Right cardiac atrium (tissue), 5 donors: ENCODE measurements at places on chromosomes 13 and 19.

DNA sequence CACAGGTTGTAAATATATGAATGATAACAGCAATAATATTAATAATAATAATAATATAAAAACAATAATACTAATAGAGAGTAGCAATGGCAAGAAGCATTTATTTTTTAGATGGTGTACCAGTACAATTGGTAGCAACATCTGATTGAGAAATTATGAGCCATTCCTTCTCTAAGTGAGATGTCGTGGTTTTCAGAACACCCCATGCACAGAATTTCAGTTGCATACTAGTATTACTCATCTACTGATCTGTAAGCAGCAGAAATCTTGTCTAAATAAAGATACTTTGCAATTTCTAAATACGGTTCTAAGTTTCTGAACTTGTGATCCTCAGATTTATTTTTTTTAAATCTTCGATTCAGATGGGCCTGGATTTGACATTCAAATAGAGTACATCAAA lies 788.0 kb upstream of the ATXN8OS start:
- no peak for DNase-seq

DNA sequence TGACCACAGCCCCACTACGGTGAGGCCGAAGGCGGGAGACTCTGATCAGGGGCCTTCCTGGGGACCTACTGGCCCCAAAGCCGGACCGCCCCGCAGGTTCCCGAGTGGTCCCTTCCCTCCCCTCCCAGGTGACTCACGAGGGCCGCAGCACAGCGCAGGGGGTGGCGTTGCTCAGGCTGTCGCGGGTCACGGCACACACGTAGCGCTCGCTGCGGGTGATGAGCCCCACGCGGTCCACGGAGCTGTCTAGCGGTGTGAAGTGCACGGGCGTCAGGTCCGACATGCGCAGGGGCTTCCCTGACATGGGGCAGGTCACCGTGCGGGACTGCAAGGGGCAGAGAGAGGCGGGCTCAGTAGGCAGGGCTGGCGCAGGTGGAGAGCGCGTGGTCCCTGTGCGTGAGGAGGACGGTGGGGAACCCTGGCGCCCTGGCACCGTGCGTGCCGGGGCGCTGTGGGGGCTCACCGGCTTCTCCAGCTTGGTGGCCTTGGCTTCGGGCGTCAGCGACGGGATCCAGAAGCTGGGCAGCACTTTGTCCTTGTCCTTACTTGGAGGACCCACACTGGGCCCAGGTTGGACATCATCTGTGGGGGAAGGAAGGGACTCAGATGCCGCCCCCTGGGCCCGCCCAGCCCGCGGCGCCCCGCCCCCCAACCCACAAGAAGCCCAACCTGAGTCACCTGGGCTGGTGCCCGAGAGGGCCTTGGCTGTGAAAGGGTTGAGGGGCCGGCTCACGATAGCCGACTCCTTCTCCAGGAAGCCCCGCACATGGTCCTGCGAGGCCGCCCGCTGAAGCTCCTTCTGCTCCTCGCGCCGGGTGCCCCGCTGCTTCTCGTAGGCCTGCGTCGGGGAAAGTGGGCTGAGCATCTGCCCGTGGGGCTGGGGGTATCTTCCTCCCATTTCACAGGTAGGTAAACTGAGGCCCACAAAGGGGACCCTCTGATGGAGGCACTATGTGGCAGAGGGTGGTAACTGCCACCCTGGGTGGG lies 23.7 kb downstream of the NOSIP start:
- peak; percentile 69 for DNase-seq

DNA sequence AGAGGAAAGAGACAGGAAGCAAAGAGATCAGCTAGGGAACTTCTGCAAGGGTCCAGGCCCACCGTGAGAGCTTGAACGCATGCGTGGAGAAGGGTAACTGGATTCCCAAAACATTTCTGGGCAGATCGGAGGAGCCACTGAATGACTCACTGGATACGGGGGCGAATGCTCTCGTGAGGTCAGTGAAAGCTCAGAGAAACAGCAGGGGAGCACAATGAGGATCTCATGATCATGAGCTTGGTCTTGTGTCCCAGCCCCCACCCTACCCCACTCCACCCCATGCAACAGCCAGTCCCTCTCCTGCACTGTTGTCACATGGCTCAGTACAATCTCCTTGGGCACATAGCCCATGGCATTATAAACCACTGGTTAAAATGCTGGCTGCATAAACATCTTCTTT lies 40.6 kb downstream of the DCLK1 start:
- DNase-seq: no peak

DNA sequence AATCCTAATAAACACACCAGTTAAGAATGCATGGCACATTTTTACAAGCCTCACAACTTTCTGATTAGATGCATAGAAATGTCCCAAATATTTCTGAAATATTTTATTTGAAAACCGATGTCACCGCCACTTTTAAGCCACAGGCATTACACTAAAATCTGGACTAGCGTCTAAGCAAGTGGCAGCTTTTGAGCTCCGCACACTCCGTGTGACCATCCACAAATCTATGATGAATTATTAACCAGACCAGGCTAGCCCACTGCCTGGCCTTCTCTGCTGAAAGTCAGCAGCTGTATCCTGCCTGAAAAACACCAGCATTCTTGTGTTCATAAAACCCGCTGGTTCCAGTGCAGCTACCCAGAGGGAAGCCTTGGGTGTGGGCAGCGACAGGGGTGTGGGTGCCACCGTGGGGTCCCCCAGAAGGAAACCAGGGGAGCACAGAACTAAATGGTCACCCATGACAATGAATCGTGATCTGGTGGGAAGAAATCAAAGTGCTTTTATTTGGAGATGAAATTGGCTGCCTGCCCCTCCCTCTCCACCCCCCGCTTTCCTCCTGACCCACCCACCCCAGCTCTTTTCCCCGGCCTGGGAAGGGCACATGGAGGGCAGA lies 13.8 kb downstream of the RASA3 start:
- DNase-seq: peak; percentile 13

DNA sequence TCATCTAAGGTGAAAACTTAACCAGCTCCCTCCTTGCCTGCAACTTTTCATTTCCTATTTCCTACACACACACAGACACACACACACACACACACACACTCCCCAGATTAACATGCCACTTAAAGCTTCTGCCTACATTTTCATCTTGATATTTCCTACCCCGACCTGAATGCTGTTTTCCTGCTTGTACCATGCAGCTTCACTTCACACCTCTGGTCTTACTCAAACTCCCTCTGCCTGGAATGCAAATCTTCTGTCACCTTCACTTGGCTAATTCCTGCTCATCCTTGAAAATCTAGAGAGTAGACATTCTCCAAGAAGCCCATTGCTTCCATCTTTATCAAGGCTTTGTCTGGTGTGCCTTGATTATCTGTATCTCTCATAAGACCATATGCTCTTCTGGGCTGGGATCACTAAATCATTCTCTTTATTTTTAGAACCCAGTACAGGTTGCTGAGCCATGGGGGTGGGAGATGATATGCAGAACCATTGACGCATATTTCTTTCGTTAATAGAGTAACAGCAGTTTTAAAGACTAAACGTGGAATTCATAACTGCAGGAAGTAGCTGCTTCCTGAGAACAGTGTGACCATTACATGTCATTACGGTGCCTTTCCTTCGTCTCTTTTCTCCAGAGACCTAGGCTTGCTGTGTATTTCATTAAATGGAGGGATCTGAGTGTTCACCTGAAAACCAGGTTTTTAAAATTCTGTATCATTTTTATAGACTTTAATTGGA lies 37.7 kb downstream of the CNMD start:
- no peak for DNase-seq

DNA sequence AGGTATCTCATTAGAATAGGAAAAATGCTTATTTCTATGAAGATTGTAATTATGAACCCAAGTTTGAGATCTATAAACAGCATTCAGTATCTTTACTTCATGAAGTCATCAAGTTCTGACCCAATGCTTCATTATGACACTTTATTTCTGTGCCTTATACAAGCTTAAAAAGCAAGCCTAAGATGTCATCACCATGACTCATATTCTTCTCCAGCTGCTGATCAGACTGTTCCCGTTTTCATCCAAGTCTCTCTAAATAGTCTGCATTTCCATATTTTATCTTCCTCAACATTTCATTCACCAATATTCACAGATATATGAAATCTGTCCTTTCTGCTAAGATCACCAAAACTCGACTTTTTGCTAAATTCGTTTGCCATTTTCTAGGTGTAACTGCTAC lies 1247.2 kb upstream of the PRR20A start:
- no peak for DNase-seq
